CD14-positive monocyte (primary cell): ENCODE measurements at places on chromosomes 1 and 21. TPM values are rescaled to one million over a fixed set of nuclear protein-coding genes. Genes with fewer than 3 reads are reported as not detected.

GRCh38 chr1:186165303-186165702 is 209.8 kb downstream of the TPR start:
- no peak for DNase-seq

- no peak for DNase-seq
Observed at GRCh38 chr1:246187834-246188372, 319.2 kb downstream of the SMYD3 start.

Gene GBP5
- 35.5 and 36.4 TPM in 2 replicates for polyA plus RNA-seq

Gene SPRR2B
- not detected for polyA plus RNA-seq

- DNase-seq, result no peak
Observed at GRCh38 chr1:165895451-165895871, 68.0 kb downstream of the UCK2 start.

Gene CD1E
- 3.3 TPM for polyA plus RNA-seq

Gene OR2T29
- polyA plus RNA-seq, result not detected
